ENCODE measurements at places on chromosomes 13 and 19.
A peak's percentile ranks its signal among the peaks of the same experiment; 100 is the strongest.

- no peak for DNase-seq
Measured at GRCh38 chr19:15445807-15446376, 3.9 kb downstream of the WIZ start.

GRCh38 chr19:33704271-33704670 is 82.5 kb downstream of the CHST8 start:
- no peak for DNase-seq

DNA sequence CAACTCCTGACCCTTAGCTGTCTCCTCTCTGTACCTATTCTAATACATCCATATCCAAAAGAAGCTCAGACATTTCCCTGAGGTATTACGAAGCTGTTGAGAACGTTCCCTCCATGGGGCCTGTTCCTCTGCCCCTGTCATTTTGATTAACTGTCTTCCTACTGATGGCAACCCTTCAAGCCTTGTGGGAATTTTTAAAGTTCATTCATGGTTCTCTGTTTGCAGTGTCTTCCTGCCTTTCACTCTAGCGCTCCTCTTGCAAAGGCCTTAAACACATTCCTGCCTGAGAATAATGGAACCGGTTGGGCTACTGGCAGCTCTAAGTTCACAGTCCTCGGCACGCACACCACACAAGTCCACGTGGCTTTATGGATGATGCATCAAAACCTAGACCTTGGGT is 66.1 kb downstream of the LHFPL6 start:
- DNase-seq = no peak

DNA sequence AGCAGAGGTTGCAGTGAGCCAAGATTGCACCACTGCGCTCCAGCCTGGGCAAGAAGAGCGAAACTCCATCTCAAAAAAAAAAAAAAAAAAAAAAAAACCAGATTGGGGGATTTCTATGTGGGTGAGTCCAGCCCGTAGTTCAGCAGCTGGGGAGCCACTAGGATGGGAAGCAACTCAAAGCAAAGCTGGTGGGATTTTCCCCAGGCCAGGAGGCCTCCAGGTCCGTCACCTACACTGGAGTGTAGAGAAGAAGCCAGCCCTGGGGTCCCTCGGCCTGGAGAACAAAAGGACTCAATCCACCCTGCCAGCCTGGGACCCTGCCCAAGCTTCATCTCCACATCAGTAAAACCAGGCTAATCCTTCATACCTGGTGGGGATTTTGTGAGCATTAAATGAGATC is 121.3 kb upstream of the CACNA1A start:
- DNase-seq = no peak

DNA sequence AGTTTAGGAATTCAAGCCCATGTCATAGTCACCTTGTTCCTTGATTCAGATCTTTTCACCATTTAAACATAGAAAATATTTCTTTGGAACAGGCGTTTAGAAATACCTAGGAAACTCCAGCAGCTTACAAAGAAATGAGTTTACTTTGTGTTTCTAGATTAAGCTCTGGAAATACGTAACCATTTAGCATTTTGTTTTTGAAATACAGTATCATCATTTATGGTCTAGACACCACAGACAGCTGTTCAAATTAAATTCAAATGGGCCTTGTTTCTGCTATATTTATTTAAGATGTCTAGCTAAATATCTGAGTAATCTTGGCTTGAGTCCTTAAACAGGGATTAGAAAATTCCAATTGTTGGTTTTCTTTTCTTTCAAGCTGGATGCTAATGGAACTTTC is 228.5 kb downstream of the NDFIP2 start:
- no peak for DNase-seq

DNA sequence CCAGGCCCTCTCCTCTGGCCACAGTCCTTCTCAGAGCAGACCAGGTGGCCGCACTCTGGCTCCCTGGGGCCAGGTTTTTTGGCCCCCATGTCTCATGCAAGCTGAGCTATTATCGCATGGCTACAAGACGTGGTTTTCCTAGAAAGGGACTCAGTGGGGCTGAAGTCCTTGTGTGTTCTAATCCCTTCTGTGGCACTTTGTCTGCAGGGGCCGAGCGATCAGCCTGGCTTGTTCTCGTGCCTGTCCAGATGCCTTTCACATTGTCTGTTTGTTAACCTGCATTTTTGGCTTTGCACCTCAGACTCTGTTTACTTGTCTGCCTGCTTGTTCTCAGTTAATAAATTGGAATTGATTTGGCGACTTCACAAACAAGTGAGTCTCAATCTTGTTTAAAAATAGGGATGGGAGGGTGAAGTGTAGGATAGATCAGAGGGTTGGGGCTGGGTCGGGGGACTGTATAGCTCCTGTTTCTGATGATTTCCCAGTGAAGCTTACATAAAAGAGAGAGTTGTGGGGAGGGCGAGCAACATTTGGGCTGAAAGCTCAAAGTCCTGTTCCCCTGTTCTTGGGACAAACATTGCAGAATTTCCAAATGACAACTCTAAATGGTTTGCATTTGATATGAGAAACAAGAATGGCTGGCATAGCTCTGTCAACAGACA is 440.4 kb downstream of the COG6 start:
- no peak for DNase-seq

GRCh38 chr13:74620711-74621110 is 486.5 kb upstream of the KLF12 start:
- no peak for DNase-seq

GRCh38 chr19:45515081-45515624 is 7.9 kb downstream of the VASP start:
- no peak for DNase-seq

- no peak for DNase-seq
Measured at GRCh38 chr13:41639955-41640780, 182.8 kb downstream of the RGCC start.

DNA sequence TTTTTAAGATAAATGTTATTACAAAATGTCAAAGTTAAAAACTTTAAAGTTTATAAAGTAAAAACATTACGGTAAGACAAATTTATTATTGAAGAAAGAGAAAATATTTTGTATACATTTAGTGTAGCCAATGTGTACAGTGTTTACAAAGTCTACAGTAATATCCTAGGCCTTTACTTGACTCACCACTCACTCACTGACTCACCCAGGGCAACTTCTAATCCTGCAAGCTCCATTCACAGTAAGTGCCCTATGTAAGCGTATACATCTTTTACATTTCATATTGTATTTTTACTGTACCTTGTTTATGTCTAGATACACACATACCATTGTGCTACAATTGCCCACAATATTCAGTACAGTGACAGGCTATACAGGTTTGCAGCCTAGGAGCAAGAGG is 448.2 kb downstream of the KCTD12 start:
- no peak for DNase-seq

DNA sequence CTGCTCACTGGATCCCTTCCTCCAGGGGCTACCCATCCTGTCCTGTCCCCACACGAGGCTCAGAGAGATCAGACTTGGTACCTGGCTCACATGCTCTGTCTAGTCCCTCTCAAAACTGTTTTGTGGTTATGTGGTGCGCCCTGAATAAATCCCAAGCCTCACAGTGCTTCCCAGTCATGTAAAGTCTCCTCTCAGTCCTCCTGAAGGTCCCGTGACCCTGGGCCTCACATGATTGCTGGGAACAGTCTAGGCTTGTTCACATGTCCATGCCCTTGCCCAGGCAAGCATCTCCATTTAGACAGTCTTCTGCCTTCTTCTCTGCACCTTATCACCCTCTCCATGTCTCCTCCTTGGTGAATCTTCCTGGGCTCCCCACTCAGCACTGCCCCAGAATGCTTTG is 36.0 kb upstream of the POU2F2 start:
- DNase-seq = no peak

DNA sequence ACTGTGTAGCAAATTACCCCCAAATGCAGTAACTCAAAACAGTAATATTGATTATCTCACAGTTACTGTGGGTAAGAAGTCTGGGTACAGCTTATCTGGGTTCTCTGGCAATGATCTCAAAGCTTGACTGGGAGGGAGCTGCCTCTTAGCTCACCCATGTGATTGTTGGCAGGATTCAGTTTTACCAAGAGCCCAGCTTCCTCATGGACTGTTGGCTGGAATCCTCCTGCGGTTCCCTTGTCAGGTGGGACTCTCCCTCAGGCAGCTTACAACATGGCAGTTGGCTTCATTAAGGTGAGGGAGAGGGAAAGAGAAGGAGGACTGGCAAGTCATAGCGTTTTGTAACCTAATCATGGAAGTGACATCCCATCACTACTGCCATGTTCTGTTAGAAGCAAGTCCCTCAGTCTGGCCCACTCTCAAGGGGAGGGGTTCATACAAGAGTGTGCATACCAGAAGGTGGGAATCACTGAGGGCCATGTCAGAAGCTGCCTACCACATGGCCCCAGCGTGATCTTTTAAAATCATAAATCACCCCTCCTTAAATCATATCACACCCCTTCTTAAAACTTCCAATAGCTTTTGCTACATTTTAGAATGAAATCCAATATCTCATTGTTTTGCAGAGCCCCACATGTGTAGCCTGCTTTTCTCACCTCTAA is 108.1 kb downstream of the OLFM4 start:
- DNase-seq = no peak

DNA sequence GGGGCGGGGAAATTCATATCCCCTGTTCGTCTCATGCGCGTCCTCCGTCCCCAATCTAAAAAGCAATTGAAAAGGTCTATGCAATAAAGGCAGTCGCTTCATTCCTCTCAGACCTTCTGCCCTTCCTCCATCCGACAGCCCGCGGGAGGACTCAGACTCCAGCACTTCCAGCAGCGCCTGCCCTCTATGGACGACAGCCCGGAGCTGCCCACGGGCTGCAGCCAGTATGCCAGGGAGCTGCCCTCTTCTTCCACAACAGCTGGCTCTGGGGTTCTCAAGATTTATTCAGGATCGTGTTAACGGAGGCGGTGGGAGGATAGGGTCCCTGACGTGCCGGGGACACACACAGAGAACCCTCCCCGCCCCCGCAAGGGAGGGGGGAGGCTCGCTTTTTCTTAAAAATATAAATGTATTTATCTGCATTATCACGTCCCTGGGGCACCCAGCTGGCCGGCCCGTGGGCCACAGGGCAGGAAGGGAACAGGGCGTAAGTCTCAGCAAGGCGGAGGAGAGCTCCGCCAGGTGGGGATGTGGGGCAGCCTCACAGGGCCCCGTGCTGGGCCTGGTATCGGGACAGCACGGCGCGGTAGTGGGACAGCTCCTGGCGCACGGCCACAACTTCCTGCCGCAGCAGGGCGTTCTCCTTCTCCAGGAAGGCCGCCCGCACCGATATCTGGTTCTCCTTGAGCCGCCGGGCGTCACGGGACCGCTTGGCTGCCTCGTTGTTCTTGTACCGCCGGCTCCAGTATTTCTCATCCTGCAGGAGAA is 6.7 kb downstream of the DBP start:
- no peak for DNase-seq

DNA sequence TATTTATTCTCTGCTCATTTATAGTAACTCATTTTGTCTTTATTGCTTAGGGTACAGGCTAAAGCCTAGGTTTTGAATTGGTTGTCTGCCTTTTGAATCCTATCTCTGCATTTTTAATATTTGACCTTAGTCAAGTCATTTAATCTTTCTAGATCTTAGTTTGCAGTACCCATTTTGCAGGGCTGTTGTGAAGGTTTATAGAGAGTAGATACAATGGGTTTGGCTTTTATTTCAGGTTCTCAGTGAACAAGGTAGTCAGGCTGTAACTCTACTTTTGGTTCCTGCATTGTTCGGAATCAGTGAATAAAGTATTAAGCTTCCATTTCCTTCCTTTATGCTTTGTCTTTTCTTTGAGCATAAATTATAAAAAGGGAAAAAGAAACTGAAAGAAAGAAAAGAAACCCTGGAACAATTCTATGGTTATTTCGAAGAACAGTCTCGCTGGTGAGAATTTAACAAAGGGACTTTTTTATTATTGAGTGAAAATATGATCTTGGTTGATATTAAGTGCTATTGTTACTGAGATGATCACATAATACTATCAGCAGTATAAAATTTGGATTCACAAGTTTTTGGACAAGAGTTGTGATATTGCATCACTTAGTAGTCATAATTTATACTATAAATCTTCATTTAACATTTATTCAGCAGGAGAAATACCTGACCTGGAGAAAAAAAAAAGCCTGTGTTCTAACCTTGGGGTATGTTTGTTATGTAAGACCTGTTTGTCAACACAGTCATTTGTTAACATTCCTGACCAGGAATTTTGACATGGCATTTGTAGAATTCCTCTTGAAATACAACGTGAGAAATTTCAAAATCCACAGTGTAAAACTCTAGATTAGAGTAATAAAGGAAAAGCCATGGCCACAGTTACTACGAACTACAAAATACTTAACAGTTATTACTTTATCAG is 91.3 kb downstream of the ZMYM2 start:
- no peak for DNase-seq

- no peak for DNase-seq
Measured at GRCh38 chr19:11539495-11540365, 1.1 kb downstream of the CNN1 start.

DNA sequence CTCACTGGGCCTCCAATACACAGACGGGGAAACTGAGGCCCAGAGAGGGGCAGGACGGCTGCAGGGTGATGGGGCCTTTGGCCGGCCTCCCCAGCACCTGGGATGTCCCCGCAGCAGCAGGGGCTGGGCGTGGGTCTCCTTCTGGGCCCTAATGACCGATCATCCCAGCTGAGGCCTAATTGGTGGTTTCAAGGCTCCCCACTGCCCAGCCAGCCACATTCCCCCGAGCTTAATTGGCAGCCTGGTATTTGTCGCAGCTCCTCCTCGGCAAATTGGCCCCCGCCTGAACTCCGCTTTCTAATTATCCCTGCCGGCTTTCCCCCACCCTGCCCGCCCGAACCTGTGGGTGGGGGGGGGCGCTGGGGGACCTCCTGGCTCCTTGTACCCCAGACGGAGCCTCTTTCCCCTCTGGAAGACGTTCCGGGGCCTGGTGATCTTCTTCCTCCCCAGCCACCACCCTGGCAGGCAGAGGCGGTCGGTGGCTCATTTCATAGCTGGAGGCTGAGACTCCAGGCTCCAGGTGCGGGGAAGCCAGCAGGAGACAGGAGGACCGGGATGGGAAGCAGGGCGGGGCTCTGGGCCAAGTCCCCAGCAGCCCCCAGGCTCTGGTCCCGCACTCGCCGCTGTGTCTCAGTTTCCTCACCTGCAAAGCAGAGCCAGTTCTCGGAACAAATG is 27.2 kb upstream of the WDR18 start:
- no peak for DNase-seq

GRCh38 chr13:60448907-60449510 is 52.0 kb downstream of the TDRD3 start:
- DNase-seq = peak; percentile 37

GRCh38 chr19:41616792-41617621 is 9.9 kb downstream of the CEACAM4 start:
- no peak for DNase-seq

DNA sequence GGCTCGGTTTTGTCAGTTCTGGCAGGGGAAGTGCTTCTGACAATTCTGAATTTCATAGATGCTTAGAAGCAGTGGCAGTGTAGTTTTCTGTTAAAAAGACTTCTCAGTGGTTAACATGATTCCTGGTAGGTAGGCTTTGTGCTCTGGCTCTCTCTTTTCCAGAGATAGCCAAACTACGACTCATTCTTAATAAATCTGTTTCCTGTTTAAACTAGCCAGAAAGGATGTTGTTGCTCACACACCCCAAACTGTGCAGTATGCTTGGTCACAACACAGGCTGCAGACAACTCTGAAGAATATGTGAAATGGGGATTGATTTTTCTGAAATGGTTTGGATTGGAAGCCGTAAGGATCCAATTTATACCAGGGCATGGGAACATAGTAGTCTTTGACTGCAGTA is 711.5 kb downstream of the PCDH17 start:
- no peak for DNase-seq

All from NCI-H1417 treated with DMSO at 0.1 percent for 48 hours (cell line).